GM10248 (cell line): ENCODE measurements at places on chromosomes 3 and 15.

DNA sequence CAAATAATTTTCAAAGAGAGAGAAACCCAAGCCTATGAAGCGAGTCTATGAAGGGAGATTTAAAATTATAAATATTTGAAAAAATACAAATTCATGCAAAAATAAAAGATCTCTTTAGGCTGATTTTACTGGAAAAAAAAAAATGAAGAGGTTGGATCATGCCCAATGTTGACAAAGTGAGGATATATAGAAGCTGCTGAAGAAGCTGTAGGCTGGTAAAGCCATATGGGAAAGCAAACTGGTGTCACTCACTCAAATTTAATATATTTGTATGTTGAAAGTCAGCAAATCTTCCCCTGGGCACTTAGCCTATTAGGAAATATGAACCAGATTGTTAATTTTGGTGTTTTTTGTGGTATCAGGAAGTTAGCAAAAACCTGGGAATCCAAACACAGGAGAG is 61.8 kb upstream of the BCHE start:
- DNase-seq: no peak

GRCh38 chr3:99829844-99830243 is 12.2 kb downstream of the CMSS1 start:
- no peak for DNase-seq

GRCh38 chr3:80655216-80655615 is 887.4 kb upstream of the ROBO1 start:
- DNase-seq: no peak

- no peak for DNase-seq
Measured at GRCh38 chr15:42324308-42324707, 35.0 kb upstream of the CAPN3 start.

- no peak for DNase-seq
Measured at GRCh38 chr15:90744759-90745402, 27.7 kb downstream of the BLM start.

DNA sequence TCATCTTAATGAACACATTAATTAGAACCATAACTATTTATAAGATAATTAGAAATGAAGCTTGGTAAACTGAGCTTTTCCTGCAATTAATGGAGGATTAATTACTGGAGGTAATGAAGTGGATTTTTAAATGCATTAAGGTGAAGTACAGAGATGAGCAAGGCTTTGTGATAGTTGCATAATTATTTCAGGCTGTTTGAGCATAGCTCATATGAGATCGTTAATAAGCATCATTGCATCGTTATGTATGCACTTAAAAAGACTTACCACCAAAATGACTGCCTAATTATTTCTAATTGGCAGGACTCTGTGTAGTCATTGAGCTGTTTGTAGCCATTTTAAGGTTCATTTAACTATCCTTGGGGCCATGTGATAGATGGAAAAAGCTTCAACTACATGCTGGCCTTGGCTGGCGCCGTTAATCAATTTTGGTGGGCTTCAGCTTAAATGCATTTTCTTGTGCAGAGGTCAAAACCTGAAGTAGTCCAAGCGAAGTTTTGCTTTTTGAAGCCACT is 55.3 kb downstream of the RSRC1 start:
- DNase-seq: no peak

DNA sequence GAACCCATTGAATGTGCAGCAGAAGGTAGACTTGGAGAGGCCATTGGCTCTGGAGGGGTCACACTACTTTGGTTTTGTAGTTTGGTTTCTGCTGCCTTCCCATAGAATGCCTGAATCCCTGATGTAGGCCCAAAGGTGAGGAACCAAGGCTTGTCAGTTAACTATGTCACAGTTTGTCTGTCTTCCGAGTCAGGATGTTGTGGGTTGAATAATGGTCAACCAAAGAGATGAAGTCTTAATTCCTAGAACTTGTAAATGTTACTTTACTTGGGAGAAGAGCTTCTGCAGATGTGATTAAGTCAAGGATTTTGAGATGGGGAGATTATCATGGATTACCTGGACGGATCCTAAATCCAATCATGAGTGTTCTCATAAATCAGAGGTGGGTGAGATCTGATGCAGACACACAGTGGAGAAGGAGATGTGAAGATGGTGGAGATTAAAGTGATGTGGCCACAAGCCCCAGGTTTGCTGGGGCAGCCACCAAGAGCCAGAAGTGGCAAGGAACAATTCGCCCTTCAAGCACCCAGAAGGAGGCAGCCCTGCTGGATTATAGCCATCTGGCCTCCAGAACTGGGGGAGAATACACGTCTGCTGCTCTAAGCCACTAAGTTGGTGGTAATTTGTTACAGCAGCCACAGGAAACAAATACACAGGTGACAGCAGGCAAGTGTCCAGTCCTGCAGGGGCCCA is 2.3 kb upstream of the CCR8 start:
- no peak for DNase-seq

DNA sequence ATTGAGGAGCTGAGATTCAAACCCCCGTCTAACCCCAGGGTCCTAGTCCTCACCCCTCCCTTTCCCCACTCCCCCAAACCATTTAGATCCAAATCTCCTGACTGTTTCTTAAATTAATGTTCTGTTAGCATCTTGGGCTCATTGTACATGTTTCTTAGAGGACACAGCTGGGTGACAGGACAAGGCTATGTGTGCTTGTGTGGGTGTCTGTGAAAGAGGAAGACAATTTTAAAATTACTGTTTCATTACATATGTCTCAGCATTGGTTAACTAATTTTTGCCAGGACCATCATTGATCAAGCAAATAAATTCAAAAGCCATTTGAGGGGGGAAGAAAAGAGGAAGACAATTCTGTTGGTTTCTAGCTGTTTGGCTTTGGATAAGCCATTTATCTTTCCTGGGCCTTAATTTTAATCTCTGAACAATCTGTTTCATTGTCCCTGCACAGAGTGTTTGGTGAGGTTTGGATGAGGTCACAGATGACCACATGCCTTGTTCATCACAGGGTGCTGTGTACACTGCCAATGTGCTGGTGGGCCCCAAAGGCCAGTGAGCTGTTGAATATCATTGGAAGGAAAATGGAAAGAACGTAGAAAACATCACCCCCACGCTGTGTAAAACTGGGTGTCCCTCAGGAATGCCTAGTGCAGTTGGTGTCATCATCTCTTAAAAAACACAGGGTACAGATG is 51.9 kb downstream of the RPLP1 start:
- no peak for DNase-seq

GRCh38 chr15:41258750-41259471 is 27.8 kb downstream of the CHP1 start:
- peak; percentile 52 for DNase-seq

GRCh38 chr3:194458131-194458530 is 28.7 kb downstream of the ATP13A3 start:
- no peak for DNase-seq

DNA sequence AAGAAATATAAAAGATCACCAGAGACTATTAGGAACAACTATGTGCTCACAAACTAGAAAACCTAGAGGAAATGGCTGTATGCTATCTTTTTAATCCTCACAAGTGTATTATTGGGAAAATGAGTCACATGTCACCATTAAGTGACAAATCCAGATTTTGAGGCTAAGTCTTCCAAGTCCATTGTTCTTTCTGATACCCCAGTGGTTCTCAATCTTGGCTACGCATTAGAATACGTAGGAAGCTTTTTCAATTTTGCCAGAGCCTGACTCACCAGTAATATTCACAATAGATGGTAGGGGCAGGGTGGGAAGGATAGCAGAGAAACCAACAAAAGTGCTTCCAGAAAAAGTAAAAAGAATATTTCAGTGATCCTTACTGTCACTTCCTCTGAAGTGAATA is 117.0 kb downstream of the FILIP1L start:
- no peak for DNase-seq

DNA sequence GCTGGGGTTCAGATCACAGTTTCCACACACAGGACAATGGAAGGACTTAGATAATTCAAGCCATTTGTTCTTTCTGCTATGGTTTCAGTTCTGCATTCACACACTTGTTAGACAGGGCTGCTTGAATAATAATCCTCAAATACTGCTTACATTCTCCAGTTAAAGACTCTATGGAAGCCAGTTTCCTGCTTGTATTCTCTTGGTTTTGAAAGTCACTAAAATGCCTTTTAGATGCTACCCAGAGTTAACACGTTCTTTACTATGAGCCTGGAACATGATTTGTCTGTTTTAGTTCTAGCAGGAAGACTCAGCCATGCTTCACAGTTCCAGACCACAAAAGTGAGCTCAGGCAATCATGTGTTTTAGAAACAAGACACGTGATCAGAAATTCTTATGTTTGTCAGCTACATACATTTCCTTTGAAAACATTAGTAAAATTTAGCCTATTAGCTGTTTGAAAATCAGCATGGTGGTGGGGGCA is 152.4 kb downstream of the LEKR1 start:
- peak; percentile 53 for DNase-seq

DNA sequence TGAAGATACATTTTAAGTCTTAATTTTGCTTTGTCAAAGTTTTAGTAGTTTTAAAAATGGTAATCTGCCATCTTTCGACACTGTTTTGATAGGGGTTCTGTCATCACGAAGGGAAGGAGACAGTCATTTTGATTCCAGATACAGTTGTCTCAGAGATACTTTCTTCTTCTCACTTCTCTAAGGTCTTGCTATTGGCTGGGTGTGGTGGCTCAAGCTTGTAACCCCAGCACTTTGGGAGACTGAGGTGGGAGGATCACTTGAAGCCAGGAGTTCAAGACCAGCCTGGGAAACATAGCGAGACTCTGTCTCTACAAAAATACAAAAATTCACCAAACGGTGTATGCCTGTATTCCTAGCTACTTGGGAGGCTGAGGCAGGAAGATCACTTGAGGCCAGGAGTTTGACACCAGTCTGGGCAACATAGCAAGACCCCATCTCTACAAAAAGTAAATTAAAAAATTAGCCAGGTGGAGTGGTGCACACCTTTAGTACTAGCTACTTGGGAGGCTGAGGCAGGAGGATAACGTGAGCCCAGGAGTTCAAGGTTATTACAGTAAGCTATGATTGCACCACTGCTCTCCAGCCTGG is 3.3 kb downstream of the RAB8B start:
- DNase-seq: no peak

DNA sequence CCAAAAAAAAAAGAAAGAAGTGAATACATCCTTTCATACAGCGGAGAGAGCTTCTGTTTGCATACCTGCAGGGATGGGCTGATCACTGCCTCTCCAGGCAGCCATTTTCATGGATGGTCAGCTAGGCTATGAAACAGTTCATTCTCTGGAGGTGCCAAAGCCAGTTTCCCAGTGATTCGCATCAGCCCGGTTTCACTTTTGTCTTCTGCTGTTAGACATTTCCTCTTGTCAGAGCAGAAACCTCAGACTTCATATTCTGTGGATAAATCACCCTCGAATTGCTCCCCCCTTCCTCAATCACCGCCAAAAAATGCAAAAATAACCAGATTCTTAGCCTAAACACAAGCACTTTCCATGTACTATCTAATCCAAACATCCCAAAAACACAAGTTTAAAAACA is 225.6 kb downstream of the ADAMTS9 start:
- DNase-seq: no peak

GRCh38 chr3:59749291-59749690 is 699.5 kb upstream of the CFAP20DC start:
- DNase-seq: no peak

DNA sequence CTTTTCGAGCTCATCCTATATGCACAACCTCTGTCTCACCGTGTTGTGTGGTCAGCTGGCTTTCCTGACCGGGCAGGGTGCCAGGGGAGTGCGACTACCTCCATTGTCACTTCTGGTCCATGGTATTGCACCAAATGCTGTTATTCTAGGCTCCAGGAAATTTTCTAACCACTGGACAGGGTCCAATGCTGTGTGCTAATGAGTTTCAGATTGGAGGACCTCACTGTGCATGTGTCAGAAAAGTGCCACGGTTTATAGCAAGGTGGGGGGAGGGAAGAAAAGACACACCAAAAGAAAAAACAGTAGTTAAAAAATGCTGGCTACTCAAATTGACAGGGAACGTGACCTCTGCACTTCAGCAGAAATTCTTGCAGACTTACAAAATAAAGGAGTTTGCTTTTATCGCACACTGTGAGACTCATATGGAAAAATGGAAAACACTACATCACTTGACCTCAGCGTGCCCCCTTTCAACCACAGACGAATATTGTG is 480.1 kb downstream of the FOXP1 start:
- no peak for DNase-seq

DNA sequence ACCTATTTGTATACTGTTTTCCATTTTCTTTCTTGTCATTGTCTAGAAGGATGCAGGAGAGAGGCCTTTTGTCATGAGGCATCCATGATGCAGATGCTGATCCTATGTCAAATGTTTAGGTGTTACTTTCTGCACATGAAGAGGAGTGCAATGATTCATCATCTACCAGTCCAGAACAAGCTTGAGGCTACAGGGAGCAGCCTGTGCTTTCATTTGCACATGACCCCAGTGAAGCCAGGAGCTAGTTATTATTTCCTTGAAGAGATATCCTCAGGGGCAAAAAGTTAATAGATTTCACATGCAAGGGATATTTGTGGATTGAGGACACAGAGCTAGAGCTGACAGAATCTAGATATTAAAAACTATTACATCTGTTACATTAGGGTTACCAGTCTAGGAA is 204.4 kb upstream of the TGFBR2 start:
- no peak for DNase-seq

DNA sequence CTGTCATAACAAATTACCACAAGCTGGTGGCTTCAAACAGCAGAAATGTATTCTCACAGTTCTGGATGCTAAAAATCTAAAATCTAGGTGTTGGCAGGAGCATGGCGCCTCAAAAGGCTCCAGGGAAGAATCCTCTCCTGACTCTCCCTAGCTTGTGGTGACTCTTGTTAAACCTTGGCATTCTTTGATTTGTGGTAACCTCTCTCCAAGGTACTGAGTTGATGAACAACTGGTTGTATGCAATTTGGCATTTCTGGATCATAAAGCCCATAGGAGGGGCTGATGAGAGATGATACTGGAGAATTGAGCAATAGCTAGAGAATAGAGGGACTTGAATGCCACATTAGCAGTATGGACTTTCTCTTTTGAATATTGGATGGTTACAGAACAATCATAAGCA is 821.8 kb downstream of the TBL1XR1 start:
- DNase-seq: no peak

- DNase-seq: no peak
Measured at GRCh38 chr3:53163444-53164387, 2.7 kb downstream of the PRKCD start.

GRCh38 chr15:45773149-45773548 is 138.3 kb downstream of the SQOR start:
- no peak for DNase-seq

DNA sequence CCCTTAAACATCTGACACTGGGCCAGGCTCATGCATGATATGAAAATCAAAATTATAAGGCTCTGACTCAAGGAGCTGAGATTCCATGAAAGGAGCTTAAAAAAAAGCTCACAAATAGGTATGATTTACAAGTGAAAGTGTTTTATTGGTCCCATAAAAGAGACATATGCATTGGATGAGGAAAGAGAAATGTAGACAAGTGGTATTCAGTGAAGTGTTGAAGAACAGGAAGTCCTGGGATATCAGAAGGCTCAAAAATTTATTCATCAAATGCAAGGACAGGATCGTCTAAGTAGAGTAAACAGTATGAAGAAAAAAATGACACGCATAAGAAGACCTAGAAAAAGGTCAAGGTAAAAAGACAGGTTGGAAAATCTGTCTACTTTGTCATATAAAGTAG is 188.9 kb downstream of the CBLB start:
- no peak for DNase-seq
